PC-9 (cell line): ENCODE measurements at places on chromosomes 13 and 19.
A peak's percentile ranks its signal among the peaks of the same experiment; 100 is the strongest.

DNA sequence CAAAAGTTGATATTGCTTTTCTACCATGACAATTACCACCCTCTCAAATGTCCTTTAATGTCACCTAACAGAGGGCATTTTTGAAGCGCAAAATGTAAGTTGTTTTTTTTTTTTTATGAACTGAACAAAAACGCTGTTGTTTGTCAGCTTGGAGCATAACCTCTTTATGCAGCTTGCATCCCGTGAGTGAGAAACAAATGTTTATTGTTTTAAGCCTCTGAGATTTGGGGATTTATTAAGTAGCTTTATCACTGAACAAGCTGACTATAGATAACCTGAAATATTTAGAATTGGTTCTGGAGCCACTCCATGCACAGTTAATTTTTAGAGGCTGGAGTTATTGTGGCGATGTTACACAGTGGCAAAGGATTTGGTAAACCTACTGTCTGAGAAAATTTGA is 80.1 kb upstream of the ATXN8OS start:
- H3K4me3 ChIP-seq: no peak overlapping the region
- H3K27ac ChIP-seq: no peak overlapping the region
- H3K4me1 ChIP-seq: no peaks in the 10 kb centered on the region
- H3K36me3 ChIP-seq: no peaks in the 10 kb centered on the region

DNA sequence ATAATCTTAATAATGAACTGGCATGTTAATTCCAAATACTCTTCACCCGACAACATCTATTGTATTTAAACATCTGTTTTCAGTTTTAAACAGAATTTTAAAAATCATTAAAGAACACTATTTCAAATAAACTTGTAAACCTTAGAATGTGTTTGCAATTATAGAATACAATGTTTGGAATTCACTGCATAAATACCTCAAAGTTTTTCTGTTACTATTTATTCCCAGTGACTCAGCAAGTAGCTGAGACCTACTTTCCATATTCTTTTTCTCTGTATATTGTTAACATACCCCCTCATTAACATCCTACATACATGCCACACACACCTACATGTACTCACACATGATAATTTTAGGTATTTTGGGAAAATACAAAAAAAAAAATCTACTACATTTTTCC is 1134.3 kb downstream of the SLITRK1 start:
- no peak for DNase-seq
- no peaks in the 10 kb centered on the region for H3K4me1 ChIP-seq
- H3K27me3 ChIP-seq: no peaks in the 10 kb centered on the region
- no peak overlapping the region for H3K4me3 ChIP-seq
- H3K27ac ChIP-seq: no peak overlapping the region
- no peaks in the 10 kb centered on the region for H3K36me3 ChIP-seq

- no peak overlapping the region for H3K4me3 ChIP-seq
- 0 out of 2 replicates have a peak, but pooled peaks cover 4% of the 10 kb centered on the region for H3K4me1 ChIP-seq
- H3K27me3 ChIP-seq: no peaks in the 10 kb centered on the region
- no peak for DNase-seq
Observed at GRCh38 chr13:34765446-34766180, 176.5 kb upstream of the NBEA start.

GRCh38 chr13:91567485-91568207 is 169.2 kb downstream of the GPC5 start:
- H3K4me1 ChIP-seq: no peaks in the 10 kb centered on the region
- no peaks in the 10 kb centered on the region for H3K27me3 ChIP-seq
- H3K27ac ChIP-seq: no peak overlapping the region
- no peak overlapping the region for H3K4me3 ChIP-seq

DNA sequence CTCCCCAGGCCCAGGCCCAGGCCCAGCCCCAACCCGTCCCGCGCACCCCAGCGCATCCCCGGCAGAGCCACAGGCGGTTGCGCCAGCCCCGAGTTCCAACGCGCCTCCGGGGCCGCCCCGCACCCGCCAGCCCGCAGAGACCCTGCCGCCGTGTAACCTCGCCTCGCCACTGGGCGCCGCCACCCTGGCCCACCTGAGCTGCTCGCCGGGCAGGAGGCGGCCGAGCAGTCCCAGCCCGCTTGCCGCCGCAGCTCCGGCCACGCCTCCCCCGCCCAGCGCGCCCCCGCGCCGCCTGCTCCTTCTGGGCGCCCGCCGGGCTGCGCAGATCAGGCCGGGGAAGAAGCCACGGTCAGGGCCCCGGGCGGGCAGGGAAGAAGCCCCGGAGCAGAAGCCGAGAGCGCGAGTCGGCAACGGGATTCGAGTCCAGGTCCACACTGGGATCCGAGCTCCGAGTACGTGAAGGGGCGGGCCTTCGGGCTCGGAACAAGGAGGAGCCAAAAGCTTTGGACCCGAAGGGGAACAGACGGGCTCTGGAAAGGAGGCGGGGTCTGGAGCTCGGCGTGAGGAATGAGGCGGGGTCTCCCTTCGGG is at the start of gene MBOAT7:
MBOAT7 (minus strand) TSS at position 436 of the 590 bp plus-strand sequence. CDS start 1,072 bp downstream, outside the sequence.
- peak within 1 kb of the TSS; percentile 77 for H3K4me3 ChIP-seq
- H3K4me1 ChIP-seq: peaks cover 24% of the 10 kb centered on the region
- H3K36me3 ChIP-seq: peaks cover 24% of the 10 kb centered on the region
- H3K27me3 ChIP-seq: no peaks in the 10 kb centered on the region

GRCh38 chr13:99844421-99844820 is 127.1 kb downstream of the ZIC5 start:
- no peak overlapping the region for H3K4me3 ChIP-seq
- DNase-seq: no peak
- H3K27me3 ChIP-seq: peaks cover 14% of the 10 kb centered on the region; the same call in 1 of the 2 replicates
- no peaks in the 10 kb centered on the region for H3K4me1 ChIP-seq

DNA sequence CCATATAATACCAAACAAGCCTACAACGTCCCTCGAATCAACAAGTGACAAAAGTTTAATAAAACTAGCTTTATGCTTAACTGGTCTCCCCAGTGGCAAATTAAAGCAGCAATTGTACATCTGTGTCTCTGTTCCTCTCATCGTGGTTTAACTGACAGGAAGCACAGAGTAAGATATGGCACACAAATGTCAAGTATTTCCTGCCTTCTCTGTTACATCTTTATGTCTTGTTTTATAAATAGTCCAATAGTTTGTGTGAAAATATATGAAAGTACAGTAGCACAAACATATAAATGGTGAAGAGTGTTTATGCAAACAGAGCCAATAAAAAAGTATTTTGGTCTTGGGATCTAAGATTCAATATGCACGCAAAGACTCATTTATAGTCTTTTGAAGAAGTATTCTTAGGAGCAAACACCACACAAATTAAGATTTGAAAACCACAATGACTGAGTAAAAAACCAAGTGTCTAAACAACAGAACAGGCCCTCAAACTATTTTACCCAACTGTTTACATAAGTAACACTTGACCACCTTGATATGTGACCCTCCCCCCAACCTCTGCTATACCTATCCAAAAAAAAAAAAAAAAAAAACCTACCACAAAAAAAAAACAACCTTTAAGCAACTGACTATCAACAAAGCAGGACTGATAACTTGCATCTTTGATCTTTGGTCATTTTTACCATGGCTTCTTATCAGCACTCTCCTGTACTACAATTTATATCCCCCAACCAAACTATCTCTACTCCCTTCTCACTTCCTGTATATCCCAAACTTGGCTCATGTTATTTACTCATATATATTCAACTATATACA is 14.0 kb downstream of the ELF1 start:
- no peak overlapping the region for H3K4me3 ChIP-seq
- peaks cover 6% of the 10 kb centered on the region; the same call in 1 of the 2 replicates for H3K36me3 ChIP-seq
- DNase-seq: no peak
- H3K27ac ChIP-seq: no peak overlapping the region

GRCh38 chr19:29680447-29680846 is 15.2 kb downstream of the PLEKHF1 start:
- H3K27me3 ChIP-seq: no peaks in the 10 kb centered on the region
- peaks cover 6% of the 10 kb centered on the region; the same call in 1 of the 2 replicates for H3K36me3 ChIP-seq
- peaks cover 21% of the 10 kb centered on the region for H3K4me1 ChIP-seq
- no peak overlapping the region for H3K27ac ChIP-seq

DNA sequence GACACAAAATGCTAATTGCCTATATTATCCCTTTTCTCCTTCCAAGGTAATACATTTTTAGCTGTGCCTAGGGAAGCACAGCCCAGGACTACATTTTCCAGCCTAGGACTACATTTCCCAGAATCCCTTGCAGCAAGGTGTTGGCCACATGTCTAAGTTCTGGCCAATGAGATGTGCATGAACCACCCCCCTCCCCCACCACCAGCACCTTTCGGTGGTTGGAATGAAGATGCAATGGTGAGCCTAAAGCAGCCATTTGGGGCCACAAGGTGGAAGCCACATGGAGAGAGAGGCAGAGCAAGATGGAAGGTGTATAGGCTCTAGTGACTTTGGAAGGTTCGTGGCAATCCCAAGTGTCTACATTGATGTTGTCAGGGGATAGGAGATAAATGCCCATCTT is 16.2 kb downstream of the UNC13A start:
- H3K27me3 ChIP-seq: peaks cover 5% of the 10 kb centered on the region; the same call in 1 of the 2 replicates
- H3K27ac ChIP-seq: no peak overlapping the region
- H3K36me3 ChIP-seq: no peaks in the 10 kb centered on the region
- peak; percentile 37 for DNase-seq
